ENCODE measurements at places on chromosomes 6 and 20.

DNA sequence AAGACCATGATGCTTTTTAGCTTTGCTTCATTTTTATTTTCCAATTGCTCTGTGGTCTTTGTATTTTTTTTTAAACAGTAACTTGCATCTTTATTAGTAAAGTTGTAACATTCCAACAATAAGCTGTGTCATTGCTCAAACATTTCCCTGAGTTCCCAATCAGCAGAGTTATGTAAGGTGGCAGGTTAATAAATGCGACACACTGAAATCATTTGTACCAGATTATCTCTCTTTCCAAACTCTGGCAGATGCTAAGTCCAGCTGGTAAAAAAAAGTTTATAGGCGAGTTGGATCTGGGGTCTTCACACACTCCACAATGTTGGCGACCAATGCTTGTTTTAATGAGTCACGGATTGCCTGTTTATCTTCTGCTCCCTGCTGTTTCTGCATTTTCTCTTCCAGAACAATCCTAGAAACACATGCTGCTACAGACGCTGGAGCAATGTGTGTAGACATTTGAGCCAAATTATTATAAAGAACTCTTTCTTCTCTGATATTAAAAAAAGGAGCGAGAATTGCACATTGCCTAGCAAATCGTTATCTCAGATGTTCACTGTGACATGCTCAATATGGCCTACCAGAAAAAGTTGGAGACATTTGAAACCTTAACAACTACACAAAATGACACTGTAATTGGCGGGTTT, 113.6 kb upstream of the IFNGR1 start:
- DNase-seq, result no peak

DNA sequence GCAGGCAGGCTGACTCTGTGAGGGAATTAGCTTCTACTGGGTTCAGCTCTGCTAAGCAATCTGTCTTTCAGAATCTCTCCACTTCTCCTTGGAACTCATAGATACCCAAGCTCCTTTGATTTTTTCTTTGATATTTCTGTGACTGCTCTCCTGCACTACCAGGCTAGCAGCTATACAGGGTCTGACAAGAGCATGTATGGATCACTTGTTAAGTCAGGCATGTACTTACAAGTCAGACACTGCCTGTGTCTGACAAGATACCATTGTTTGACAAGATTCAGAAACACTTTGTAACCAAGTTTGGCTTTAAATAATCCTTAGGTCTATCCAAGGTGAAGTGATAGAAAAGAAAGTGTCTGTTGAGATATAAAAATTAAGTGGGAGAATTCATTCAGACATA, 79.5 kb downstream of the SESN1 start:
- no peak for DNase-seq

DNA sequence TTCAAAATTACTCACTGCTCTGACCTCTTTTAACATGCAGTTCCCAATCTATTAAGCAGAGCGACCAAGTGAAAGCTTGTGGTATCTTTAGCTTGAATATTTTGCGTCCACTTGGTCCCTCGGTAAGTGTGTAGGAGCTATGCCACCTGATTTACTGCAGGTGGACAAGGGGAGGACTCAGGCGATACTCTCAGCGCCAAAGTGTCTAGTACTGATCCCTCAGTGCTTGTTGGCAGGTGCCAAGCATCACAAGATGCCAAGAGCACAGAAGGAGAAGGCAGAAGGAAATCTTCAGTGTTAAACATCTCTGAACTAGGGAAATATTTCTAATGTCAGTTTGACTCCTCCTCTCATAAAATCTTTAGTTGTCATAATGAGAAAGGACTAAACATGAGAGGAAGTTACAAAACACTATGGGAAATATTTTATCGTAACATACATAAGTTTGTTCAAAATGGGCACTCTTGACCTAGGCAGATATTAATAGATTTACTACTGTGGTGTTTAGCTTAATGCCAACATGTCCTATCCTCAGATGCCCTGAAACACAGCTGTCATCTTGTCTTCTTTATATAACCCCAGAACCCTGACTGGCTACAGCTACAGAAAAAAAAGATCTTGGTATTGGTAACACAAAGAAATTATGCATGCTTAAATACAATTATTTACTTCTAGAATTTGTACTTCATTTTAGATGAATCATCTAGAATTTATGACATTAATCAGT, 19.5 kb downstream of the NHLRC1 start:
- DNase-seq, result no peak

DNA sequence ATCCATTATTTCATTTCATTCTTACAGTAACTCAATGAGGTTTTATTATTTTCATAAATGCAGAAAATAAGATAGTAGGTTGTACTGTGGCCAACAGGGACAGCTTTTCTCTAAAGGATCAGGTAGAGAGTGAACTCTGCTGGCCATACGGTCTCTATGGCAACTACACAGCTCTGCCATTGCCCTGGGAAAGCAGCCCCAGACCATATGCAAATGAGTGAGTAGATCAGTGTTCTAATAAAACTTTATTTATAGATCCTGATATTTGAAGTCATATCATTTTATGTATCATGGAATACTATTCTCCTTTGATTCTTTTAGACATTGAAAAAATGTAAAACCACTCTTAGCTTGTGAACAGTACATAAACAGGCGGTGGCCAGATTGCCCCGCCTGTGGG, 192.5 kb upstream of the RREB1 start:
- DNase-seq, result no peak

DNA sequence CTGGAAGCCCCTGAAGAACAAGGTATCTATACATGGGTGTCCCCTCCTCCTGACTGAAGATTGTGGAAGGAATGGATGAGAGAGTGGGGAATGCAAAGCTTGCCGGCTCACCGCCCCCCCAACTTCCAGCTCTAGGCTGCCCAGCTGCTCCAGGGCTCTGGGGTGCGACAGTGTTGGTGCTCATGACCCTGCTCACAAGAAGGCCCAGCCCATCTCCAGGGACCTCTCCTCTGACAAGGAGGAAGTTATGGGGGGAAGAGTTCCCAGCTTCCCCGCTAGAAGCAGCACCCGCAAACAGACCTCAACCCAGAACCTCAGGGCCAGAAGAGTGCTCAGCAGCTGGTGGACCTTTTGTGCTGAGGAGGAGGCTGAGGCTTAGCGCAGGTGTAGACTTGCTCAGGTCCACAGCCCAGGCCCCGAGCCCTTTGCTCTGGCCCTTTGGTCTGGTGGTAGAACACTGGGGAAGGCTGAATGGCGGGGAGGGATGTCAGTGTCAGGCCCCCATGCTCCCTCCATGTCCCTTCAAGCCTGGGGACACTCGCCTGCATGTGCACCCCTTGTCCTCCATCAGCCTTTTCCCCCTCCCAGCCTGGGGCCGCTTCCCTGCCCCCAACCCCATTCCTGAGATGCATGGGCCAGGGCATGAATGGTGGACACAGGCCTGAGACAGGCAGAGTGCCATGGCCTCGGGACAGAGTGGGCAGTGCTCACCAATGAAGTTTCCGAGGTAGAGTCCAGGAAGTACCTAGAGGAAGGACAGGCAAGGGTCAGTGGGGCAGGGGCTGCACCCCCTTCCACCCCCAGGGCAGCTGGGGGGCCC, 1.3 kb downstream of the DUSP15 start:
- no peak for DNase-seq

- peak; percentile 40 for DNase-seq
These were observed 130.3 kb downstream of the OPRM1 start for GRCh38 chr6:154169193-154169847.

- DNase-seq, result no peak
These were observed 9.8 kb downstream of the RIPOR3 start for GRCh38 chr20:50681359-50682064.

- peak; percentile 83 for DNase-seq
These were observed 4.6 kb downstream of the SYTL3 start for GRCh38 chr6:158654498-158654897.

DNA sequence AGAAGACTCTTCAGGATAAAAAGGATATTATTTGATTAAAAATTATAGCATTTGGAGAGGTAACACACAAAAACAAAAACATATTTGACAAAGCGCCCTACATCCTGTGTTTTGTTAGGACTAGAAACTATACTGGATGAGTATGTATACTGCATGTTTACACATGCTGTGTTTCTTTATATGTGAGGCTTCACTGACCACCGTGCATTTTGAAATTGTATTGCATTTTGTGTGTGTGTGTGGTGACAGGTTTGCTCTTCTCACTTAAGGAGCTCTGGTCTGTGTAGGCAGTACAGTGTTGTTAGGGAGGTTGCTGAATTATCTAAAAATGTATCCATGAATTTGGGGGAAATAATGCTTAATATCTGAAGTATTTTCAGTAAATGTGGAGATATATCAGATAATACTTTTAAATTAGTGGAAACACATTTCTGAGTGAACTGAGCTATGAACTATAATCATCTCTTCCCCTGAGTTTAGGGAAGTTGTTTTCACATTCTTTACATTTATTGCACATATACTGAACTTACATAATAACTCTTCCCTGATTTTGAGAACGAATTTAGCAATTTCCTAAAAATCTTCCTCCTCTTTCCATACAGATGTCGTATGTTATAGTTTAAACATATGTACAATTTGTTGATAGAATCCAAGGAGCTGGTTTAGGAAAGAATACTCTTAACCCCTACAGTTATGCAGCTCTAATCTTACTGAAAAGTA, 43.3 kb downstream of the TMEM170B start:
- DNase-seq, result no peak

DNA sequence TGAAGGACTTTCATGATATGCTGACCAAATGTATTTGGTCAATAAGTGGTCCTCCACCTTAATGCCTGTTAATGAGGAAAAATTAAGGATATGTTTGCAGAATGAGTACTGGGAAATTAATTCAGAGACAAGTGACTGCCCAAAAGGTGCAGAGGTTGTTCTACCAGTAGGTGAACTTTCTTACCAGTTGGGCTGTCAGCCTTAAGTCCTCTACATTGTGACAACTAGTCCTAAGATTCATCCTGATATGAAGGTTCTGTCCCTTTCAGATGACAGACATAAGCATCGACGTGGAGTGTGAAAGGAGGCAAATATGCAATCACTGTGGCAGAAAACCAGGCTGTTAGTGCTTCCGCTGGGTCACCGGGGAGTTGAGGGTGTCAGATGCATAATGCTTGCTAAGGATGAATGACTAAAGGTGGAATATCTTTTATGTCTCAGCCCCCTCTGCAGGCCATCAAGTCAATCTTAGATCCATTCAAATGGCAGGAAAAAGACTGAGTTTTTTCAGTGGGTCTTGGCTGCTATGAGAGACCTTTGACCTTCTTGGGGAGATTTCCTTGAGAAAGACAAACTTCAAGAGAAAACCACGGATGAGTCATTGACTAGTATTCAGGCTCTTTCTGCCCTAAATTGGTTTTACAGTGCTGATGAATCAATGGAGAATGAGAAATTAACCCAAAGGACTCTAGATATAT, 226.0 kb downstream of the TPBG start:
- DNase-seq, result no peak

GRCh38 chr6:30981942-30982772, 1.4 kb upstream of the MUC21 start:
- DNase-seq, result peak; percentile 61

DNA sequence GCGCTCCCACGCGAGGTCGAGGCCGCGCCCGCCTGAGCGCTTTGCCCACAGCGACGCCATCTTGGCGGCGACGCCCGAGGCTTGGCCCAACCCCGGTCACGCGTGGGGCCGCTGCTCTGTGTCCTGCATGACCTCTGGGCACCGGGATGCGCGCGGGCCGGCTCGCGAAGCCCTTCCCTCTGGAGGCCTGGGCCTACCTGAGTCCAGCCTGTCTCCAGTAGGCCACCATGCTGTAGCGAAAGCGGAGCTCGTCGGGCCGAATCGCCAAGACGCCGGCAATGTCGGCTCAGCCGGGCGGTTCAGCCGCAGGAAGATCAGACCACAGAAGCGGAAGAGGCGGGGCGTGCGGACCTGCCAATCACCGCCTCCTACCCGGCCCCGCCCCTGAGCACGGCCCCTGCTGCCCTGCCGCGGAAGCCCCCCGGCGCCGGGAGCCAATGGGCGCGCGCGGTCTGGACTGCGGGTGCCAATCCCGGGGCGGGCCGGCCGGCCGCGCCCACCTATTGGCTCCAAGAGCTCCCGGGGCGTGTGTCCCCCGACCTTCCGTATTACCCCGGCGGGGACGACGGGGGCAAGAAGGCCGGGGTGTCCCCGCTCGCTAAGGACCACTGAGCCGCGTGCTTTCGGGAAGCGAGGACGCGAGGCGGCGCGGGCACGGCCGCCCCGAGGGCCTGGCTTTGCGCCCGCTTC, at the start of gene ATP5F1E:
Gene ATP5F1E (minus strand): TSS at position 313 of the 690 bp plus-strand sequence. CDS start 84 bp downstream, at position 229.
- peak; percentile 98 for DNase-seq

- DNase-seq, result no peak
These were observed 13.0 kb upstream of the ITCH start for GRCh38 chr20:34350095-34350494.

DNA sequence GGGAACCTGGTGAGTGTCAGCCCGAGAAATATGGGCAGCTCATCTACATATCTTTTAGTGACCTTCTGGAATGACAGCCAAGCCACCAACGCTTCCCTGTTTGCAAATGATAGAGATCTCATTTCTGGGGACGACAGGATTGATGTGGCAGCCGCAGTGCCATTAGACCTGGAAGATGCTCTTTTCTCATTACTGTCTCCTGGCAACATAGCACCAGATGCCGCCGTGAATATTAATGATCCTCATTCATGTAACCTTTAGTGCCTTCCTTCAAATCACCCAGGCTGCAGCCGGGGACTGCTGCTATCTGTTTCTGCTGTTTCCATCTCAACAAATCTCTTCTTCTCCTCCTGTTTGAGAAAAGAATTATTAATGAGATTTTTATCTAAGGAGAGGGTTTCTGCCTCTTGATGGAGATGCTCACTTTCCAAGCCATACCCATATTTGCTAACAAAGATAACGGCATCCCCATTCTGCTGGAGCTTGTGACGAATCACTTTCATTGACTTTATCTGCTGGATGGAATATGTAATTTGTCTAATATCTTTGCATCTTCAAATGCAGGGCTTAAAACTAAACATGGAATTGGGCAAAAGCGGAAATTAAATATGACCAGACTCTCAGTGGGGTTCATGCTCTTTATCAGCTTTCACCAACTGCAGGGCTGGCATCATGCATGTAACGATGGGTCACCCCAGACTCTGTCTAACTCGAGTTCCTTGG, 74.8 kb upstream of the KIF16B start:
- no peak for DNase-seq

All from right hindlimb (tissue), 1 donor.